Stimulated activated CD8-positive, alpha-beta memory T cell treated with anti-CD3 and anti-CD28 coated beads, Interleukin-7, amount 100 ng/mL, for 1 hour (primary cell): ENCODE measurements at places on chromosomes 2 and 18.

GRCh38 chr18:65548316-65548715, 202.5 kb upstream of the CDH7 start:
- no peak for DNase-seq

DNA sequence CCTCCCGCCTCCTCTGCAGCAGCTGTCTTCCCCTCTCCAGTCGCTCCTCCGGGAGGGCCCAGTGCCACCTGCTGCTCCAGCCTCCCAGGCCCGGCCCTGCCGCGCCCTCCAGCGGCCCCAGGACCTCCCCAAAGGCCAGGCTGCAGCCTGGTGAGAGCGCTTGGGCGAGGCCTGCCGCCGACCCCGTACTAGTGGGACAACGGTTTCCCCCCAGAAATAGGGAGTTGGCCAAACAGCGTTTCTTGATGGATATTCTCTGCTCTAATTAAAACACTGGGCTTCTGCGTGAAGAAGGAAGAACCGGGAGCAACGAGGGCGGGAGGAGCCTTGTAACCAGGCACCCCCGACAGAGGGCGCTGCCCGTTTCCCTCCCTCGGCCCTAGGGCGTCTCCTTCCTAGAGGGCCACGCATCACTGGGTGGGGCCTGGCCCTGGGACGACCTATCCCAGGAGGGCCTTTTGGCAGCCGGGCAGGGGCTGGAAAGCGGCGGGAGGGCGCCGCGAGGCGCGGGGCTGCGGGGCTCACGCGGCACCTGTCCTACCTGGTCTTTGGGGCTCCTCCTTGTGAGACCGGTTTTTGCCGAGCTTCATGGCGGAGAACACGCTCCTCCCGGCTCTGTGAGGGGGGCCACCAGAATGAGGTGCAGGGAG, 25.4 kb upstream of the OTOF start:
- peak; percentile 41 for DNase-seq

GRCh38 chr2:176157499-176158185, 535 bp downstream of the HOXD3 start:
- DNase-seq: no peak

DNA sequence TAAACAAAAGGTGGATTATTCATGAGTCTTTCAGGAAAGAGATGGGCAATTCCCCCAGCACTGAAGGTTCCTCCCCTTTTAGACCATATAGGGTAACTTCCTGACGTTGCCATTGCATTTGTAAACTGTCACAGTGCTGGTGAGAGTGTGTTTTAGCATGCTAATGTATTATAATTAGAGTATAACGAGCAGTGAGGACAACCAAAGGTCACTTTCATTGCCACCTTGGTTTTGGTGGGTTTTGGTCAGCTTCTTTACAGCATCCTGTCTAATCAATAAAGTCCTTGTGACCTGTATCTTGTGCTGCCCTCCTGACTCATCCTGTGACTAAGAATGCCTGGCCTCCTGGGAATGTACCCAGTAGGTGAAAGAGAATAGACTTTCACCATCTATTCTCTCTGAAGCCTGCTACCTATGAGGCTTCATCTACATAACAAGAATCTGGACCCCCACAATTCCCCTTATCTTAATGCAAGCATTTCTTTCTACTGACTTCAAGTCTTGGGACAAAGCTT, 148.7 kb downstream of the CABLES1 start:
- no peak for DNase-seq

- DNase-seq: peak; percentile 13
Observed at GRCh38 chr2:136384531-136385303, 266.8 kb upstream of the CXCR4 start.
